ENCODE measurements at places on chromosomes 13 and 19.

DNA sequence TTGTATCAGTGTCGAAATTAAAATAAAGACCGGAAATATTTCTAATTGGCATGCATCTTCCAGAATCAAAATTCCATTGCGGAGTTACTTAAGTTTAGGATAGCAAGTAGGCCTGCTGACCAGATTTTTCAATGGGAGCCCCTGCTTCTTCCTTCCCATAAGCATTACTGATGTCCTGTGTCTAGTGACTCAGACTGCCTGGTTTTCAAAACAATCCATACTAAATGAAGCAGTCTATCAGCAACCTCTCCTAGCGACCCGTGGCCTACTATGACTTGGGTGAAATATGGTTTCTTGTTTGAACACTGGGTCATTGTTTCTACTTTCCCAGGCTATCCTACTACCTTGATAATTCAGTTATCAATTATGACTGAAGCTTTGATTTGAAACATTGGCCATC, 571.6 kb downstream of the TBC1D4 start:
- no peak for DNase-seq

- no peak for DNase-seq
Observed at GRCh38 chr19:1445185-1445931, 4.6 kb upstream of the APC2 start.

GRCh38 chr13:39189778-39190177, 151.5 kb downstream of the NHLRC3 start:
- no peak for DNase-seq

DNA sequence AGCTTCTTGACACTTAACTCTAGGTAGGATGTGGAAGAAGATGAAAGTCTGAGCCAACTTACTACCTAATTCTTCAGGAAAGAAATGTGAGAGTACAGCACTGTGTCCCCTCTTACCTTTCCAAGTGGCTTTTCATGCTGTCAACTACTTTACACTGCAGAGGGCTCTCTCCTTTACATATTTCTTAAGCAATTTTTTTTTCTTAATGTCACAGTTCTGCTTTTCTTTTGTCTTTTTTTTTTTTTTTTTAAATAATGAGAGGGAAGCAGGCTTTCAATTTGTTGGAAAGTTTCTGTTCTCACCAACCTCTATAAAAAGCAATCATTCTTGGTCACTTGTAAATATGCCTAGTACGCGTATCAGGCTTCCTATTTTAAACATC, 212.7 kb upstream of the MIR17HG start:
- DNase-seq, result no peak
